NCI-H2081 (cell line): ENCODE measurements at places on chromosomes 2 and 18.
A peak's percentile ranks its signal among the peaks of the same experiment; 100 is the strongest.

DNA sequence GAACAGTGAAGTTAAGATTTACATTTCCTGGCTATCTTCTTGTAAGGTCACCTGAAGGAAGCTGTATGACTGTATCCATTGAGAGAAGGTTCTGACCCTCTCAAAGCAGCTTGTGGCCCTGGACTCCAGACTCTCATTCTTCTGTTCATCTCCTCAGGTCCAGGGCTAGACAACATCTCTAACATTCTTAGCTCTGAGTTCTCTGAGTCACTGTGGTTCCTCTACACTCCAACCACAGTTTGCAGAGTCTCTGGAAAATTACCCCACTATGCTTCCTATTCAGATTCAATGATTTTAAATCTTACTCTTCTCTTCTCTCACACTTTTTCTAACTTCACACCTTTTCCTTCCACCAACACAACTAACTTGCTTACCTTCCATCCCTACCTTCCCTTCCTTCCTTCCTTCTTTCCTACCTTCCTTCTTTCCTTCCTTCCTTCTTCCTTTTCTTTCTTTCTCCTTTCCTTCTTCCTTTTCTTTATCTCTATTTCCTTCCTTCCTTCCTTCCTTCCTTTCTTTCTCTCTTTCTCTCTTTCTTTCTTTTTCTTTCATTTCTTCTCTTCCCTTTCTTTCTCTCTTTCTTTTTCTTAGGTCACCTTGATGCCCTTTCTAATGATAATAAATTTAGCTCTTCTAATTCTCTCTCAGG, 824.3 kb upstream of the ZEB2 start:
- no peak for DNase-seq

GRCh38 chr2:44889096-44889495, 52.4 kb upstream of the SIX3 start:
- DNase-seq: no peak

- DNase-seq: peak; percentile 34
Measured at GRCh38 chr18:33123862-33124518, 316.5 kb downstream of the CCDC178 start.

- no peak for DNase-seq
Measured at GRCh38 chr2:188051706-188052105, 240.0 kb upstream of the GULP1 start.

- DNase-seq: peak; percentile 50
Measured at GRCh38 chr2:207474863-207475485, 54.8 kb upstream of the CREB1 start.

GRCh38 chr18:76981396-76981968, 151.1 kb downstream of the MBP start:
- no peak for DNase-seq

DNA sequence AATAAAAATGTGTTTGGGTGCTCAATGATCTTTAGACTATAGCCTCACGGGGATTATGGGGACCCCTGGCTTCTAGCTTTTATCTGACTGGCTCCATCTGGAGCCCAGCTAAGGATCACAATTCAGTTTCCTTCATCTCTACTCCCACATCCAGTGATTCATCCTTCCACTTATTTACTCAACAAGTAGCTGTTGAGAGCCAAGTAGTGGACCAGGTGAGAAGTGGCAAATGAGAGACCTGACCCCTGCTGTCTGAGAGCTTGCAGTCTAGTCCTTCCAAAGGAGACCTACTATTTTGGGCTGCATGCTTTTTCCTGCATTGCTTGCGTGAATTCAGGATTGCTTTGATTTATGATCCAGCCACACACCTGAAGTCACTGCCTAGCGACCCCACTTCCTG, 10.7 kb upstream of the DSG3 start:
- DNase-seq: no peak

- no peak for DNase-seq
Measured at GRCh38 chr2:206670531-206671319, 28.4 kb downstream of the FAM237A start.

DNA sequence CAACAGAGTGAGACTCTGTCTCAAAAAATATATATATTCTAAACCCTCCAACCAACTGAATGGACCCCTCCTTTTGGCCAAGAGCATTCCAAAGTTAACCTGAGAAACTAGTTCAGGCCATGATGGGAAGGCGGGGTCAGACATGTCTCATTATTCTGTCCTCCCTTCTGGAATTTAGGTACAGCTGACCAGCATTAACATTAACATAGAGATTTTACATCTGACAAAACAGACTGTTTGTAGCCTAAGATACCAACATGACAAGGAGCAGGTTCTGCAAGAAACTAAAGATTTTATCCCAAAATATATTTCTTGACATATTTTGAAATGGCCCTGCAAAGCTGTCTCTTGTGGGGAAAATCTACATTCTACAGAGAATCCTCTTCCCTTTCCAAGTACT, 6.8 kb upstream of the PDK1 start:
- DNase-seq: no peak

GRCh38 chr2:115163572-115163971, 721.1 kb downstream of the DPP10 start:
- DNase-seq: peak; percentile 32
